ENCODE measurements at places on chromosomes 5 and 9. TPM values are rescaled to one million over a fixed set of nuclear protein-coding genes. Genes with fewer than 3 reads are reported as not detected.

DNA sequence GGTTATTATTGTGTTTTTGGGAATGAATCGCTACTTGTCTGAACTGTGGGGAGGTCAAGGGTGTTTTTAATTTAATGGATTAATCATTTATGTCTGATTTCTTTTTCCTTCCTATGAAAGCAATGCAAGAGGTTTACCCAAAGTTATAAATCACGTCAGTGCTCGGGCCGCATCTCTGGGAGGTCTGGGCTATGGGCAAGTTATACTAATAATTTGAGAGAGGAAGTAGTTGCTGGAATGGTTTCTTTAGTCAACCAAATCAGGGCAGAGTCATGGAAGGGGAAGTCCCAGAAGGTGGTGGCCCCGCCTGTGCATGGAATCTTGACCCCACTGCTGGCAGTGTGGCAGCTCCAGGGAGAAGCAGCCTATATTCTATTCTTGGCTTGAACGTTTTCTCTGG, 180.2 kb downstream of the HSPA4 start:
- DNase-seq = no peak
- H3K27ac ChIP-seq = no peak overlapping the region
- no peak overlapping the region for H3K4me3 ChIP-seq
- no peaks in the 10 kb centered on the region for H3K4me1 ChIP-seq
- peaks cover 14% of the 10 kb centered on the region for H3K27me3 ChIP-seq

DNA sequence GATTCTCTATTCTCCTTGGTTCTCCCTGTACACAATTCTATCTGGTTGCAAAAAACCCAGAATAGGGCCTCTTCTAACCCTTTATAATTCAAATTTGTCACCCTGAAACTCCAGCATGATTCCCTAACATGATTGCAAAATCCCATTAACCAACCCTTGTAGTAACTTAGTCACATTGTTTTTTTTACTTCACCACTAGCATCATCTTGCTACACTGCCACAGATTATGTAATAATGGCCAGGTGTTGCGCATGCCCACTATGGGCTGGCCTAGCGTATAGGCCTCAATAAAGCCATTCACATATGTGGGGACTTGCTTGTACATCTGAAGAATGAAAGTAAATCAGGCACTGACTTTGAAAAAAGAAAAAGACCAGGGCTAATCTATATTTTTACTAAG, 25.7 kb downstream of the FAM170A start:
- no peaks in the 10 kb centered on the region for H3K27me3 ChIP-seq
- H3K4me1 ChIP-seq = no peaks in the 10 kb centered on the region
- no peak for DNase-seq
- no peaks in the 10 kb centered on the region for H3K36me3 ChIP-seq
- no peak overlapping the region for H3K4me3 ChIP-seq

- H3K4me3 ChIP-seq = no peak overlapping the region
- H3K36me3 ChIP-seq = no peaks in the 10 kb centered on the region
- no peaks in the 10 kb centered on the region for H3K4me1 ChIP-seq
- DNase-seq = no peak
Measured at GRCh38 chr5:158979749-158980521, 119.8 kb downstream of the EBF1 start.

- no peaks in the 10 kb centered on the region for H3K27me3 ChIP-seq
- H3K4me1 ChIP-seq = peaks cover 69% of the 10 kb centered on the region
- peaks cover 19% of the 10 kb centered on the region for H3K36me3 ChIP-seq
- peak overlapping the region; percentile 72 for H3K4me3 ChIP-seq
Measured at GRCh38 chr9:136538599-136539426, 7.0 kb downstream of the NOTCH1 start.

Gene IFNK
- not detected for total RNA-seq
